ENCODE measurements at places on chromosomes 12 and 14. TPM values are rescaled to one million over a fixed set of nuclear protein-coding genes. Genes with fewer than 3 reads are reported as not detected.

DNA sequence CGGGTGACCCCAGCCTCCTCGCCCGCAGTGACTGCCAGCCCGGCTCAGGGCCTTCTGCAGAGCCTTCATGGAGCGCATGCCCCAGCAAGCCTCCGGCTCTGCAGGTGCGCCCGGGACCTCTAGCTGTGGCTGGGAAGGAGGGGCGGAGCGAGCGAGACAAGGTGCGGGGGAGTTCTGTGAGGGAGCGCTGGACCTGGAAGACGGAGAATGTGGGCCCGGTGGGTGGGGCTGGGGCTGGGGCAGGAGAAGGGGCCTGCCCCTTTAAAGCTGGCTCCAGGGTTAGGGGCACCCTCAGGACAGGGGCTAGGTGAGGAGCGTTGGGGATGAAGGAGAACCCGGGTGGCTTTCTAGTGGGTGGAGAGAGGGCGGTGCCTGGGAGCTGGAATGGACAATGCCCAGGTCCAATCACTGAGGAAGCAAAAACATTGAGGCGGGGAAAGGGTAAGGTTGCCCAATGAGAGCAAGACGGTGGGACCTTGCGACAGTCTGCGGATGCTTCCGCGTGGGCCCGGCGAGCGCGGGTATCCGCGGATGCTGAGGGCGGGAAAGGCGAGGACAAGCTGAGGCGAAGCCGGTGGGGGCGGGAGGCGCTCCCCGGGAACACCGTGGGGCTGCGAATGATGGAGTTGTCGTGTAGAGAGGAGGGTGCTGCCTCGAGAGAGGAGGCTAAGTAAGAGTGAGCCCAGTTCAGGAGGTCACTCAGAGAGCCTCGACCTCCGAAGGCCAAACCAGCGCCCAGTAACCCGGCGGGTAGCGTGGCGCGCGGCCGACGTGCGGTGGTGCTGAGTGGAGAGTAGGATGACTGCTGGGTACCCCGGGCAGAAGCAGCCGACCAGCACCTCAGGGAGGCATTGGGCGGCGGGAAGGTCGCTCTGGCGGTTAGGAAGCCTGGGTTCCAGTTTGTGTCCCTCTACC is at the start of gene GLS2:
Gene GLS2 (minus strand): TSS at position 121 of the 915 bp plus-strand sequence. CDS start 43 bp downstream, at position 78.
- DNase-seq, result peak; percentile 76

GRCh38 chr12:120821878-120822277 is 82.3 kb downstream of the SPPL3 start:
- DNase-seq, result no peak

- no peak for DNase-seq
Observed at GRCh38 chr12:131239384-131240094, 285.8 kb downstream of the ADGRD1 start.

GRCh38 chr12:68348419-68348818 is 16.3 kb upstream of the MDM1 start:
- no peak for DNase-seq

DNA sequence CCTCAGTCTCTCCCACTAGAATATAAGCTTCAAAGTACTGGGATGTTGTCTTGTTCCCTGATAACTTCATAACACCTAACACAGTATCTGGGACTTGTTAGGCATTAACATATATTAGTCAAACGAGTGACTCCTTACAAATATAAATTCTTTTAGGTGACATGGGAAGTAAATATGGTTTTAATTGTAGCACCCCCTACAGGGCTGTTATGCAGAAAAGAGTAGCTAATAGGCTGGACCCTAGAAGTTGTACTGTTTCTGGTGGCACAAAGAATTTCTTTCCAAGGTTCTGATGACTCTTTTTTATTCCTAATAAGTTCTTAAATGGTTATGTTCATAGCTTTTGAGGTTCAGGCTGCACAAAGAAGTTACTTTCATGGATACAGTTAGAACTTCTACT is 29.8 kb downstream of the GPATCH2L start:
- no peak for DNase-seq

DNA sequence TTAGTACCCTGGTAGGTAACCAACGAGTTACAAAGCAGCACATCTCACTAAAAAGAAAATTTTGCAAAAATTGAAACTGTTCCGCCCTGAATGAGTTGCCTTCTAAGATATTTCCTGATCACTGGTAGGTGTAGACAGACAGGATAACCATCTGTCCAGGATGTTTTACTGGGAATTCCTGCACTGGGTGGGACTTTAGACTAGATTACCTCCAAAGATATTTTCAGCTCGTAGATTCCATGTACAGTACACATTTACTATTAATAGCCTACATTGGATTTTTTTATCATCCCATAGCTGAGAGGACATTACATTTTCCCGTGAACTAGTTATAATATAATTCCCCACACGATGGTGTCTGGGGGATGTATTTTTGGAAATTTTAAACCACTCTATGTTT is 139.6 kb downstream of the DYRK2 start:
- DNase-seq, result no peak

- no peak for DNase-seq
Observed at GRCh38 chr14:22506778-22507351, 82.2 kb downstream of the DAD1 start.

DNA sequence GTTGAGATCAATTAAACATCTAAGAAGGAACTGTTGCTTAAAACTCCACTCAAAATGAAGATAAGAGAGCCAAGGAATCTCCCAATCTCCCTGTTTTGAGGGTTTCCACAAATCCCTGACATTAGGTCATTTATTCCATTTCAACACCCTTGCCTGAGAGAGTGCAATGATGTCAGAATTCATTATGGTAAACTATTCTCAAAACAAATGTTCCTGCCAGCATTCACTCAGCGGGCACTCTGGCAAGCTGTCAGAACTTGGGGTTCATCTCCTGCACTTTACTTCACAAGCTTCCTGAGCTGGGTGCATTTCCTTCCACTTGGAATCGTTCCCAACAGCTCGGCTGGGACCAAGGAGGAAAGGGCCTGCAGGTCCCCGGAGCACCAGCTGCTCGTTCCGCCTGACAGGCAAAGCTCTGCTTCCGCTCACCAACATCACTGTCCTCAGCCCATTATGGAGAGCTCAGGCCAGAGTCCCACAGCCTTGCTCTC is 117.8 kb downstream of the TTC7B start:
- DNase-seq, result peak; percentile 14

- no peak for DNase-seq
Observed at GRCh38 chr12:3215410-3215975, 138.3 kb downstream of the TSPAN9 start.

DNA sequence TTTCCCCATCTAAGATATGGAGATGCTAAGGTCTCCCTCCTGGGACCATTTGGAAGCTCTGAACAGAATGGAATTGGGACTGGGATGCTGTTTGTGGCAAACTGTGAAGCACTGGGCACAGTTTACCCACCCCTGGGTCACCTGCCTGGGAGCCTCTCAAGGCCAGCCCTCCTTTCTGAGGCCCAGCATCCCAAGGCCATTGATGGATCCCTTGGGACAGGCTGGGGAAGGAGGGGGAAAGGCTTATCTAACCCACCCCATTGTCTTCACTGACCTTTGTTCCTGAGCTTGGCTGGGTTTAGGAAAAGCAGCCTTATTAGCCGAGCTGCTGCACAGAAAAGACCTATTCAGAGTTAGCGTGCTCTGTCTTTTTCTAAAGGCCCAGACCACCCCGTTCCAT is 5.2 kb downstream of the CCDC85C start:
- no peak for DNase-seq

DNA sequence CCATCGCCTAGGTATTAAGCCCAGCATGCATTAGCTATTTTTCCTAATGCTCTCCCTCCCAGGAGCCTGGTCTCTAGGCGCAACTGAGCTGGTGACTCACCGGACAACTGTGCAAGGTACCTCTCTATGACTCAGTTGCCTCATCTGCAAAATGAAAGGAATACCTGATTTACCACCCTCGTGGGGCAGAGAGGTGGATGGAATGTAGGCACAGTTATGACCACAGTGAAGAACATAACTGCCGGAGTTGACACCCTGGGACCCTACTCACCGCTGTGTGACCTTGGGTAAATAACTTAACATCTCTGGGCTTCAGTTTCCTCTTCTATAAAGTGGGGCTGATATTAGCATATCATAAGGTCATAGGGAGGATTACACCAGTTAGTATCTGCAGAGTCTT is 22.6 kb downstream of the BCL11B start:
- DNase-seq, result no peak

DNA sequence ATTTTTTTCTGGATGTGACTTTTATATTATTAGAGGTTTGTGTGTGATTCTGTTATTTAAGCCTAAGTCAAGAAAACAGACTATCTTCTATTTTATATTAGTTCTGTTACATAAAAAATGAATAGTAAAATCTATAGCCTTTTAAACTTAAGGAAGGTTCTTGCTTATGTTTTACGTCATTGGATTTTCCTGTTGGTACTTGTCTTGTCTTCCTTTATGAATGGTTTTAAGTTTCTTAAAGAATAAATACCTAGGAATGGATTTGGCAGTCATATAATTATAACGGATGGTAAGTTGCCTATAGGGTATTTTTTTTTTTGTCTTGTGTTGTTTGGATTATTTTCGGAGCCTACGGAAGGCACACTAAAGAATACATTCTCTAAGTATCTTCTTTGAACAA is 161.8 kb upstream of the PTPRQ start:
- no peak for DNase-seq

DNA sequence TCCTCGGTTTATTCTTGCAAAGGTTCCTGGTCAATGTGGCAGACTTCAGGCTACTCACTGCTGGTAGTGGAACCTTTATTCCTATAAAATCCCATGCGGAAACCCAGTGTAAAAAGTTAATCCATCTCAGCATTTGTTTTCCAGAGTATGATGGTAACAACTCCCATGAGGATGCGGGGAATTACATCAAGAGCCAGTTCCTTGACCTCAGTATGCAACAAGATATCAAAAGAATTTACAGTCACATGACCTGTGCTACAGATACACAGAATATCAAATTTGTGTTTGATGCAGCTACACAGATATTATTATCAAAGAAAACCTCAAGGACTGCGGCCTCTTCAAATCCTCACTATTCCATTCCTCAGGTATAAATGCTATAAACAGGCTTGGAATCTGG is 19.3 kb downstream of the CPM start:
- no peak for DNase-seq

RFX4 gene
- total RNA-seq, result not detected

PYM1 gene
- 45.0 TPM for total RNA-seq

LHX5 gene
- total RNA-seq, result not detected
